ENCODE measurements at places on chromosomes 6 and 20. TPM values are rescaled to one million over a fixed set of nuclear protein-coding genes. Genes with fewer than 3 reads are reported as not detected.

GRCh38 chr6:139017227-139017626 lies 11.3 kb upstream of the ABRACL start:
- DNase-seq, result no peak

- DNase-seq, result no peak
These were observed 93.6 kb upstream of the NFATC2 start for GRCh38 chr20:51636123-51636522.

DNA sequence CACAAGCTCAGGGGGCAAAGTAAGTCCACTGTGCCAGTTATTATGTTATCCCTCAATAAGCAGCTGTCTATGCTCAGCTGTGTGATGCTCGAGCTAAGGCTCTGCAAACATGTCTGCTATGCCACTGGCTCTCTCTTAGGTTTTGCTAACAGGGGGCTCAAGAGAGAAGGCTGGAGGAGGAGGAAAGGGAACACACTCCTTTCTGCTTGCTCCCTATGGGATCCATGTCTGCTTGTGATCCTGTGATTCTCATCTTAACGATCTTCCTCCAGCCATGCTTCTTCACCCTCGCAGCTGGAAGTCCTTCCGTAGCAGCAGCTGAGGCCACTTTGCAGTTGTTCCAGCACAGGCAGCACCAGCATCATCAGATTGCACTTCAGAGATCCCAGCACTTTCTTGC lies 37.0 kb upstream of the IGF2R start:
- DNase-seq, result no peak

DNA sequence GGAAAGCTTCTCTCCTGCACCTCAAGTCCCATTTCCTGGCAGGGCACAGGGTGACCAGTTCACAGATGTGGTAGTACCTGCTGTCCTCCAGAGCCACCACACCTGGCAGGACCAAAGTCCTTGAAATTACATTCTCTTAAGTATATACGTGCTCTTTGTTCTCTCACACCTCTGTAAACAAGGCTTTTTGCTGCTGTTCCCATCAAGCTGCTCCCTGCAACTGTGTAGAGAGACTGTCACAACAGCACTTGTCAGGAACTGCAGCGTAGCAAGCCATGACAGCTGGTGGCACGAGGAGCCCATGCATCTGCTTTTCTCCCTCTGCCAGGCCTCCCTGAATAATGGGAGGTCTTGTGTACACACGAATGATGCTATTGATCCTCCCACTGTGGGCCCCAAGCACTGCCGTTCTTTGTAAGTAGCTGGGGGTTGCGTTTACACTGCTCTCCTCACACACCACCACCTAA lies 431.8 kb downstream of the CD83 start:
- no peak for DNase-seq

The CD93 gene
- 5.9 TPM for polyA plus RNA-seq

The LY6G6C gene
- not detected for polyA plus RNA-seq
